Stimulated activated CD8-positive, alpha-beta memory T cell treated with anti-CD3 and anti-CD28 coated beads, Interleukin-4, amount 100 ng/mL, for 4 hours (primary cell): ENCODE measurements at places on chromosomes 3 and 15.

- no peak for DNase-seq
These were observed 44.5 kb downstream of the KY start for GRCh38 chr3:134606033-134607025.

GRCh38 chr3:150300388-150300787, 107.7 kb upstream of the TSC22D2 start:
- no peak for DNase-seq

DNA sequence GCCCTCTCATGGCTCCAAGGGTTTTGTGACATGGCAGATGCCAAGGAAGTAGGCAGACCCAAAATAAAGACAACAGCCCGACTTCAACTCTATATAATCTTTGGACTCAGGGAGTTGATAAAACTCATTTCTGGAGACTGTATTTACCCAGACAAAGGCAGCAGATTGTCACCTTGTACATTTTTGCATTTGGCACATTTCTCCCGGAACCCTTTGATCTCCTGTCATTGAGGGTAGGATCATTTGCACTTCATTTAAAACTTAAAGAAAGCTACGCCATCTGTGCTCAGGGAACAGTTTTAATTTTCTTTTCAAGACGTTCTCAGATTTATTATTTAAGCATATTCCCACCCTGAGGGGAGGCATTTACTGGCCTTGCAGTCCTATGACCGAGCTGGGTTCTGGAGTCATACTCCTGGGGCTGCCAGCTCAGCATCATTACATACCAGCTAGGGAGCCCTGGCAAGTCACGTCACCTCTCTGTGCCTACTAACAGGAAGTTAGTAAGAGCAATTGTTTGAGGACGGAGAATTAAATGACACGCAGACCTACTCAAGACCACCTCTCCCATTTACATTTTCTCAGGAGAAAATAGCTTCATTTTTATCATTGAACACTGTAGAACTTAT, 5.9 kb downstream of the CDCP1 start:
- no peak for DNase-seq

- no peak for DNase-seq
These were observed 482.2 kb upstream of the PDZRN3 start for GRCh38 chr3:74106925-74107324.

DNA sequence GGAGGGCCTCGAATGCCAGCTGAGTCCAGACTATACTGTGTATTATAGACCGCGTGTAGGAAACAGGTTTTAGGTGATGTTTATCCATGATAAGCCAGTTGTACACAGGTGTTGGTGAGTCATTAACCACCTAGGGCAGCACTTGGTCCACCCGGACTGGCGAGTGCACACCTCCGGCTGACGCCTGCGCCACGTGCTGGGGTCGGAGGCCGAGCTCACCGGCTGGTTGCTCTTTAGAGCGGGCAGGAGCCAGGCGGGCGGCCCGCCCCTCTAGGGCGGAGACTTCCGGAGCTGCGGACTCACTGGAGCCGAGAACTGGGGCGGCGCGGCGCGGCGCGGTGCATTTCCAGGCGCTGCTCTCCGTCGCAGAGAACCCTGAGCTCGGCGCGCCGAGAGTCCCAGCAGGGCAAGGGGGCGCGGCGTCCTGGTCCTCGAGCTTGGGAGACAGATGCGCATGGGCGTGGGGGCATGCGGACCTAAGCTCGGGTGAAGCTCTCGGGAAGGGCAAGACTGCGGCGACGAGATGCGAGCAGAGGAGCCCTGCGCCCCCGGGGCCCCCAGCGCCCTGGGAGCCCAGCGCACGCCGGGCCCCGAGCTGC, at the start of gene ESYT3:
ESYT3 (plus strand) TSS at position 341 of the 599 bp plus-strand sequence; CDS start at position 524, 183 bp downstream.
- no peak for DNase-seq

GRCh38 chr3:20490996-20491395, 305.0 kb upstream of the SGO1 start:
- DNase-seq: no peak

DNA sequence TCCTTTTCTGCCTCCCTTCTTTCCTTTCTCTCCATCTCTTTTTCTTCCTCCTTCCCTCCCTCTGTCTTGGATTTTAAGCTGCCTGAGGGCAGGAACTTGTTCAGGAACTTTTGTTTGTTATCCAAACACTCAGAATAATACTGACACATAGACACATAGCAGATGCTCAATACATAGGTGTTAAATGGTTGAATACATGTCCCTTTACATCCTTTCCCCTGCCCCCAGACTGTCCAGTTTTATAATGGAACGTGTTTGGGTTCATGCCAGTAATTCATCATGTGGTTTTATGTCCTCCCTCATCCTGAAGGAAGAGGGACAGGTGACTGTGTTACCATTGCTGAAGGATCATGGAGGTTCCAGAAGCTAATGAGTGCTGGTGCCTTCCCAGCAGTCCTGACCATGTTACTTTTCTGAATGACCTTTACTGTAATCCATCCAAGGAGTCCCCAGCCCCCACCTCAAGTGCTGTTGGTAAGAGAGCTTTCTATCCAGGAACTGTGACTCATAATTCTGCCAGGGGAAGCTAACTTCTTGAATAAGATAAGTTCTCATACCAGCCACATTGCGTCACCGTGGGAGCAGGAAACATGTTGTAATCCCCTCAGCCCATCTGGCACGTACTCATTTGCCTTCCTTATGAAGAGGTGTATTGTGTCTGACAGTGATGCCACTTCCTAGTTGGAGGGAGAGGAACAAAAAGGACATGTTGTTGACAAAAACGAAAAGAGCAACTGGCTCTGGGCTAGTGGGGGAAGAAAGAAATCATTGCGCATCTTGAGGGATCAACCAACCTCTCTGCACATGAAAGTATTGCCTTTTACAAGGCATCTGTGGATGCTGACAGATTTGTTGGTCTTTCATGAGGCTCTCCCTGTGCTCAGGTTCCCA, 52.4 kb downstream of the IL1RAP start:
- DNase-seq: no peak

DNA sequence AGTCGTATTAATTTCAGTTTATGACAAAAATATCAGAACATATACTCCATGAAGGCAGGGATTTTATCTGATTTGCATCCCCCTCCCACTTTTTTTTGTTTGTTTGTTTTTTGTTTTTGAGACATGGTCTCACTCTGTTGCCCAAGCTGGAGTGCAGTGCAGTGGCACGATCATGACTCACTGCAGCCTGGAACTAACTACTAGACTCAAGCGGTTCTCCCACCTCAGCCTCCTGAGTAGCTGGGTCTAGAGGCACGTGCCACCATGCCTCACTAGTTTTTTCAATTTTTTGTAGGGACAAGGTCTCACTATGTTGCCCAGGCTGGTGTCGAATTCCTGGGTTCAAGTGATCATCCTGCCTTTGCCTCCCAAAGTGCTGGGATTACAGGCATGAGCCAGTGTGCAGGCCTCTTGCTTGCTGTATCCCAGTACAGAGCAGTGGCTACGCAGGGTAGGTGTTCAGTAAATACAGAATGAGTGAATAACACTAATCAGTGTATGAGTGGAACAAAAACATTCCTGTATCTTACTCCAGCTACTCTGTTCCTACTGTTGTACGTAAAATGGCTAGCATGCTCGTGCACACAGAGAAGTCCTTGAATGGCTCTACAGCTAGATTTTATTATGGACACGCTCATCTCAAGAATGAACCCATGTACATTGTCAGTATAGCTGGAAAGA, 272.4 kb downstream of the FOXP1 start:
- no peak for DNase-seq

DNA sequence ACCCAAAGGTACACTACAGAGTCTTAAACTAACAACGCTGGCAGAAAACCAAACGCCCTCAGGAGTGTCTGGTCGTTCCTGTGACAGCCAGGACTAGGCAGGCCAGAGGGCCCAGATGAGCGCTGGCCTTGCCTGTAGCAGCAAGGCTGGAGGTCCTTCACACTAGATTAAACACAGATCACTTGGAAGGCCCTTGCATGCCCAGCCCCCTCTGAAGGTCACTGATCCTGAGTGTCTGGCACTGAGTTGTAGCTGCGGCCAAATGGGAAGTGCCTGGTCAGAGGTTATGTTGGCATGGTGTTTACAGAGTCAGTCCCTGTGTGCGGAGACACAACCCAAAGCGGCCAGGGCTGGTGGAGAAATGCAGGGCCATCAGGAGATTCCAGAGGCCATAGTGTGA, 58.9 kb downstream of the ZNF621 start:
- DNase-seq: no peak

DNA sequence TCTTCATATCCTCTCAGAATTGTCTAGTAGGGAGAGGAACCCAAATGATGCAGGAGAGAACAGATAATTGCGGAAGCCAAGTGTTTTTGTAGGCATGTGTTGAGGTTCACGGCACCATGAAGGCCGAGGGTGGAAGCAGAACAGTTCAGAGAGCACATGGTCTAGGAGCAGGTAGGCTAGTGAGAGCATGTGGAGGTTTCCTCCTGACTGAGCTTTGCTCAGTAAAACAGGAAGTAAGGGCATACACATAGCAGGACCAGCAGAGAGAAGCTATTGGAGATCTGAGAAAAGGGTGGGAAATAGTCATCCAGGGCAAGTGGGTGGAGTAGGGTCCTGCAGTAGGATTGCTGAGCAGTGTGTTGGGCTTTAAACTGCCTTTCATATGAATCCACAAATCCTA, 491.1 kb downstream of the FHIT start:
- no peak for DNase-seq

- DNase-seq: no peak
These were observed 352.6 kb upstream of the CCDC54 start for GRCh38 chr3:107024551-107025026.

- DNase-seq: no peak
These were observed 451.7 kb upstream of the SGO1 start for GRCh38 chr3:20637729-20638128.

- DNase-seq: no peak
These were observed 15.9 kb downstream of the HPS3 start for GRCh38 chr3:149145356-149145755.

GRCh38 chr3:127857333-127857732, 35.0 kb upstream of the MGLL start:
- DNase-seq: no peak
